ENCODE measurements at places on chromosomes 12 and 14.

DNA sequence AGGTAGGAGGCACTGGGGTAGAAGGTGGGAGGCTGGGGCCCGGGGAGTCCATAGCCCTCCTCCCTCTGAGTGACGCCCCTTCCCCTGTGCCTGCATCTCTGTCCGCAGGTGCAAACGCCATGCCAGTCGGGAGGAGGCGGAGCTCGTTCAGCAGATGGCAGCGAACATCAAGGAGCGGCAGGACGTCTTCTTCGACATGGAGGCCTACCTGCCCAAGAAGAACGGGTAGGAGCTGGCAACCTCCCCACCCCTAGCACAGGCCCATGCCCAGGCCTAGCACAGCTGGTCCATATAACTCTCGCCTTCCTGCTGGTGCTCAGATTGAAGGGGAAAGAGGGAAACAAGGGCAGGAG is 35.6 kb downstream of the TMEM120B start:
- no peak for DNase-seq

GRCh38 chr12:6570264-6570887 is 2.3 kb upstream of the NOP2 start:
- no peak for DNase-seq

DNA sequence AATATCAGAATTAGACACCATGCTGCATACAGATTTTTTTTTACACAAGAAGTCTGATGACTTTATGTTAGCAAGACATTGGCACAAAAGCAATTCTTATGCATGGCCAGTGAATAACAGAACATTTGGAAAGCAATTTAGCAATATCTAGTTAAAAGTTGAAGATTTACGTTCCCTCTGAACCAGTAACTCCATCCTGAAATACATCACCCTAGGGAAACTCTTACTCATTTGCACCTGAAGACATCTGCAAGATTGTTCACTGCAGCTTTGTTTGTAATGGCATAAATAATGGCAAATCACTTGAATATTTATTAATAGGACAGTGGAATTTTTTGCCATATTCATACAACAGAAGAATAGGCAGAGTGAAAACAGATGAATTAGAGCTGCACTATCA is 670.0 kb upstream of the NOVA1 start:
- DNase-seq = no peak

DNA sequence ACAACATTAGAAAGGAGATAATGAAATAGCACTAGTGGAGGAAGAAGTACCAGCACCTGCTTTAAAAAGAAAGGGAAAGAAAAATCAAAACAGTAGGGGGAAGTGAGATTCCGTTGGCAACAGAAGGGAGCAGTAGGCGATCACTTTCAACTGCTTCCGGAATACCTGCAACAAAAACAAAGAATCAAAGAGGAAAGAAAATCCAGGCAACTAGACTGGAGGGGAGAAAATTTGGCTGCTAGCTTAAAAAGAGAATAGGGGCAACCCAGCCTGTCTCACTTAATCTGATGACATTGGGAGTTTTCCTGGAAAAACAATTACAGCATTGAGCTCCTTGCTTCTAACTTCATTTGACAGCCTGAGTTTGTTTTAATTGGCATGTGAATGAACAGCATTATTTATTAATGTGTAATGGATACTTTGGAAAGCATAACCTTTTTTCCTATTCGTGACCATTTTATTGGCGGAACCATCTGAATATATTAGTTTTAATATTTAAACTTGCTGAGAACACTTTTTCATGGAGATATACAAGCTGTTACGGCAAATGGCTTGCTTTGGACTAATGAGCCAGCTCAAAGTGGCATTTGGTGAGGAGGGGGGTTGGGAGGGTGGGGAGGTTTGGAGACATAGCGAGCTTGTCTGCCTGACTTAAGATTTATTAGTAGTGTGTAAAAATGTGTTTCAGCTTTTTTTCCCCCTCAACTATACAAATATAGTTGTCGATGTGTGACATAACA is 2.5 kb upstream of the DACT1 start:
- no peak for DNase-seq

- no peak for DNase-seq
Measured at GRCh38 chr12:25459541-25459951, 93.5 kb downstream of the LMNTD1 start.

DNA sequence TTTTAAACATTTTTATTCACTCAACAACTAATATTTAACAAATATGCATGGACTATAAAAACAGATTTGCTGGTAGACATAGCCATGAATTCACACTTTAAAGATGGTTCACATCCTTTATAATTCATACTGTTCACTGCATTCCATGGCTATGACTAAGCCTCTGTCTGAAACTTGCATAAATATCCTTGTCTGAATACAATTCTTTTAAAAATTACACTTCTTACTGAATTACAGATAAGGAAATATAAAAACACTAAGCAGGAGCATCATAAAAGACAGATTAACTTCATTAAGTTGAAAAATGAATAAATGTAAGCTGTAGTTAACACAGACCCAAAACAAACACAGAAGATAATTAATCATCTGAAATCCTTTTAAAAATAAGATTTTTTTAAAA is 53.8 kb downstream of the GXYLT1 start:
- DNase-seq = no peak

DNA sequence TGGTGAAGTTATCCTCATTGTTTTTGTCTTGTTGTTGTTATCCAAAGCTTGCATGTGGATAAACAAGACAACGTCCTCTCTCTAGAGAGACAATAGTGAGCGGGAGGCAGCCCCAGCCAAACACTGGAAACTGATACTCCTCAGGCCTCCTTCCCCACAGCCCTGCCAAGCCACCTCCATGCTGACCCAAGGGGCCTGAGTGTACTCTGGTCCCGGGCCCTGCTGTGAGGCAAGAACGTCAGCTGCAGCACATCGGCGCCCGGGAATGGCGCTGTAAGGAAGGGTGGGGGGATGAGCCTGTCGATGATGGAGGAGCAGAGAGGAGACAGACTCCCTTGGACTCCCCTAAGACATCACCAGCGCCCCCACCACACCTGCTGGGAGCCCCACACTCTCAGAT is 83.6 kb downstream of the ANO2 start:
- DNase-seq = no peak

DNA sequence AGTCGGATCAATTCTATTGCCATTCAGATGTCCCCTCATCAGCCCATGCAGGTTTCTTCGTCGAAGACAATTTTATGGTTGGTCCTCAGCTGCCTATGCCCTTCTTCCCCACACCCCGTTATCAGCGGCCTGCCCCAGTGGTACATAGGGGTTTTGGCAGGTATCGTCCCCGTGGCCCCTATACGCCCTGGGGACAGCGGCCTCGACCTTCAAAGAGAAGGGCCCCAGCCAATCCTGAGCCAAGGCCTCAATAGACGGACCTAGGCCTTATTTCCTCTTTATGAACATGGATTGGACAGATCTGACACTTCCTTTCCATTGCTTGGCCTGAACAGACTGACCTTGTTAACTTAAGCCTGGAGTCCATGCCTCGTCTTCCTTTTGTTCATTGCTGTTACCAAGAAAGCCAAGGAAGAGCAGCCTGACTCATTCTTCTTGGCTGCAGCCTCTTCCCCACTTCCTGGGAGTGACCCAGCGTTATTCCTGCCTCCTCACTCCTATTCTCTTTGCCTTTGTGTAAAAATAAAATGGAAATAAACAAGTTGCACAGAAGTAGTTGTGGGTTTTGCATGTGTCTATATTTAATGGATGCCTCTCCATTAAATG is 156.5 kb upstream of the AMIGO2 start:
- no peak for DNase-seq

GRCh38 chr14:53496668-53497067 is 343.5 kb upstream of the DDHD1 start:
- no peak for DNase-seq

GRCh38 chr12:51421266-51421884 is 3.3 kb upstream of the SLC4A8 start:
- DNase-seq = no peak

DNA sequence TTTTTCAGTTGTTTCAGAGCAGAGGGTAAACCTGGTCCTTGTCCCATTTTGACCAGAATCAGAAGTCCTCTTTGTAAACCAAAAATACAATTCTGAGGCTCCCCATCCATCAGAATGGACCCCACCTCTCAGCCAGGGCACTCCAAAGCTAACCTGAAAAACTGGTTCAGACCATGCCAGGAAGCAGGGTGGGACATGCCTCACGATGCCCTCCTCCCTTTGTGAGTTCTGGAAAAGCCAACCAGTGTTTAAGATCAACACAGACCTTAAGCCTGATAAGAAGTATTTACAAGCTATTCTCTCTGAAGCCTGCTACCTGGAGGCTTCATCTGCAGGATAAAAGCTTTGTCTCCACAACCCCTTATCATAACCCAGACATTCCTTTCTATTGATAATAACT is 35.4 kb downstream of the TNFAIP2 start:
- no peak for DNase-seq

DNA sequence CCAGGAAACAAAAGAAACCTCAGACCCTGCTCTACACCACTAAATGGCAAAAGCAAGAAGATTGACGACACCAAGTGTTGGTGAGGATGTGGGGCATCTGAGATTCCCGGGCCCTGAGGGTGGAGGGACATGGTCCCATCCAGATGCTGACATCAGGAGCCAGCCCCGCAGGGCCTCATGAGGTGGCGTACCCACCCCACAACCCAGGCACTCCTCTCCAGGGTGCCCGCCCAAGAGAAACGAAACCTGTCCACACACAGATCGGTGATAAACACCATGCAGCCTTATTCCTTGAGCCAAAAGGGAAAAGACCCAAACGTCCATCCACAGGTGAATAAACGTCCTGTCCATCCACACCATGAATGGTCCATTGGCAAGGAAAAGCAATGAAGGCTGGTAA is 54.8 kb upstream of the C14orf180 start:
- DNase-seq = no peak

- DNase-seq = no peak
Measured at GRCh38 chr14:31560759-31561154, 447 bp upstream of the NUBPL start.

- no peak for DNase-seq
Measured at GRCh38 chr12:52234223-52234810, 1.3 kb downstream of the KRT7 start.

DNA sequence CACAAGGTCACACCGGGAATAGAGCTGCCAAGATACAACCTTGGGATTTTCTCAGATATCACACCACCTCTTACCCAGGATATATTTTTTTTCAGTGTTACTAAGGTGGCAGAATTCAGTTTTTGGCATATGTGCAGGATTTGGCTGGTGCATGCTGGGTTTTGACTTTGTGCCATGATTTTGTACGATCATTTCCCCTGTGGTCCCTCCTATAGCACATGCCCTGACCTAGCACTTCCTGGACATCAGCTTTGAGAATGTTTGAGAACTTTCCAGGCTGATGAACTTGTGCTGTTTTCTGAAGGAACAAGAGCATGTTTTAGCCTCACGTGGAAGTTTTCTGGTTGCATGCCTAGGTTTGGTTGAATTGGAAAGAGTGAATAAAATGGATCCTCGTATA is 11.0 kb upstream of the TBPL2 start:
- no peak for DNase-seq

DNA sequence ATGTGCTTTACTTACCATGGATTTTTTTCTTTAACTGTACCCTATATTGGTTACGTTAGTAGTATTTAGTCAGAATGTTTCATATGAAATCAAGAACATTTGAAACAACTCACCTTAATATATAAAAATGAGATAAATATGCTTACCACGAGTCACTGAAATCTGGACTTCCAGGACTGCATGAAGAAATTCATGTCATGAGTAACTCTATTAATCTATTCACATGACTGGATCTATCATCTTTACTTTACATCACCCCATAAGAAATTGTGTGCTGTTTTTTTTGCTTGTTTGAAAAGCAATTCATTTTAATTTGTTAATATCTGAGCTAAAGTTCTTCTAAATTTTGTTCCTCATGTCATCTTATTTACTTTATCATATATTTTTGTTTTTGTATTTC is 5.2 kb downstream of the EPYC start:
- no peak for DNase-seq

DNA sequence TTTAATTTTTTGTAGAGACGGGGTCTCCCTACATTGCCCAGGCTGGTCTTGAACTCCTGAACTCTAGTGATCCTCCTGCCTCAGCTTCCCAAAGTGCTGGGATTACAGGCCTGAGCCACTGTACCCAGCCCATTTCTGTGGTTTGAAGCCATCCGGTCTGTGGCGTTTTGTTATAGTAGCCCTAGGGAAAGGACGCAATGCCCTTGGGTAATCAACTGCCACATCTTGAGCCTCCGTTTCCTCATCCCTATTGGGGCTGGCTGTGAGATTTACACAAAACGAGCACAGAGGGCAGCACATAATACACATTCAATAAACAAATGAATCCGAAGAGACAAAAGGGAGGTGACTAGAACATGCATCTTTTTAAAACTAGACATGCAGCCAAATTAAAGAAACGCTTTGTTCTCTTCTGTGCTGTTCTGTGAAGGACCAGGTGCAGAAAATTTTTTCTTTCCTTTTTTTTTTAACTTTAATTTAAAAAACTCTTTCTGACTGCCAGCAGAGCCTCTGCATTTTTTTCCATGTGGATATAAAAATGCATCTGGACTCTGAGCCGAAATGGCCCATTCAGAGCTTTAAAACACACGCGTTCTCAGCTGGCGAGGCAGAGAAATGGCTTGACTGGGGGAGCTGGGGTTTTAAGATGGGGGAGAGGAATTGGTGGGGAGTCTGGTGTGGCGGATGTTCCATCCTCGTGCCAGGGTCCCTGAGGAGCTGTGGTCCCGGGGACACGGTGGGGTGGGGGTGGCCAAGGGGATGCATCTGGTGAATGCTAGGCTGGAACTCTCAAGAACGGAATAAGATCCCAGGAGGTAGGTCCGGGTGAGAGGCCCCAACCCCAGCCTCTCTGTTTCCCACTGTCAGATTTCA is 119.0 kb downstream of the RBM19 start:
- no peak for DNase-seq

DNA sequence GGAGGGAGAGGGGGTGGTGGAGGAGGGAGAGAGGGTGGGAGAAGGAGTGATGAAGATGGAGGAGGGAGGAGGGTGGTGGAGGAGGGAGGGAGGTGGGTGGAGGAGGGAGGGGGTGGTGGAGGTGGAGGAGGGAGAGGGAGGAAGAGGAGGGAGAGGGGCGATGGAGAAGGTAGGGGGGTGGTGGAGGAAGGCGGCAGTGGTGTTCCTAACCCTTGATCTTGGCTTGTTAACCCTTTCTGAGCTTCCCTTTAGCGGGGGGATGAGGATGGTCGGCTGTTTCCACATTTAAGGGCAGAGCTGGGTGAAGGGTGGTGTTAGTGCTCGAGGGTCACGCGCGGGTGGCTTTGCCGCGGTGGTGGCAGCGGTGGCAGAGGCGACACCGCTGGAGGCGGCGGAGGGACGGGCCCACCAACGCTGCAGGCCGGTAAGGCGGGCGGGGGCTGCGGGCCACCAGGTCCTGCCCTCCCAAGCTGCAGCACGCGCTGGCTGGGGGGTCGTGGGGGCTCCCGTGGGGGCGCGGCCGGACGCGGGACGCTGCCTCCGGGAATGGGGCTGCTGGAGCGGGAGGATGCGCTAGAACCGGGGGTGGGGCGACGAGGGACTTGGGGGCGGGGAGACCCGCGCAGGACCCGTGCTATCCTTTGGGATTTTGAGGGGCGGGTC is 156.3 kb downstream of the PTPN11 start:
- DNase-seq = no peak

GRCh38 chr14:65422088-65422834 is 9.7 kb downstream of the FUT8 start:
- no peak for DNase-seq

GRCh38 chr12:18576104-18576626 is 161.6 kb downstream of the PLCZ1 start:
- no peak for DNase-seq

Data from stimulated activated CD8-positive, alpha-beta memory T cell treated with anti-CD3 and anti-CD28 coated beads, Interleukin-4, amount 100 ng/mL, for 4 hours (primary cell).